ENCODE measurements at places on chromosomes 13 and 19.

- no peak for DNase-seq
These were observed 66.6 kb downstream of the COL4A1 start for GRCh38 chr13:110240352-110240751.

- DNase-seq: no peak
These were observed 1351.3 kb downstream of the EFNB2 start for GRCh38 chr13:105184201-105184600.

- no peak for DNase-seq
These were observed 1.5 kb downstream of the SBNO2 start for GRCh38 chr19:1172353-1173158.

GRCh38 chr19:43462383-43462782, 3.0 kb downstream of the LYPD3 start:
- no peak for DNase-seq

GRCh38 chr19:50925734-50926133, 14.5 kb upstream of the KLK4 start:
- DNase-seq: no peak

DNA sequence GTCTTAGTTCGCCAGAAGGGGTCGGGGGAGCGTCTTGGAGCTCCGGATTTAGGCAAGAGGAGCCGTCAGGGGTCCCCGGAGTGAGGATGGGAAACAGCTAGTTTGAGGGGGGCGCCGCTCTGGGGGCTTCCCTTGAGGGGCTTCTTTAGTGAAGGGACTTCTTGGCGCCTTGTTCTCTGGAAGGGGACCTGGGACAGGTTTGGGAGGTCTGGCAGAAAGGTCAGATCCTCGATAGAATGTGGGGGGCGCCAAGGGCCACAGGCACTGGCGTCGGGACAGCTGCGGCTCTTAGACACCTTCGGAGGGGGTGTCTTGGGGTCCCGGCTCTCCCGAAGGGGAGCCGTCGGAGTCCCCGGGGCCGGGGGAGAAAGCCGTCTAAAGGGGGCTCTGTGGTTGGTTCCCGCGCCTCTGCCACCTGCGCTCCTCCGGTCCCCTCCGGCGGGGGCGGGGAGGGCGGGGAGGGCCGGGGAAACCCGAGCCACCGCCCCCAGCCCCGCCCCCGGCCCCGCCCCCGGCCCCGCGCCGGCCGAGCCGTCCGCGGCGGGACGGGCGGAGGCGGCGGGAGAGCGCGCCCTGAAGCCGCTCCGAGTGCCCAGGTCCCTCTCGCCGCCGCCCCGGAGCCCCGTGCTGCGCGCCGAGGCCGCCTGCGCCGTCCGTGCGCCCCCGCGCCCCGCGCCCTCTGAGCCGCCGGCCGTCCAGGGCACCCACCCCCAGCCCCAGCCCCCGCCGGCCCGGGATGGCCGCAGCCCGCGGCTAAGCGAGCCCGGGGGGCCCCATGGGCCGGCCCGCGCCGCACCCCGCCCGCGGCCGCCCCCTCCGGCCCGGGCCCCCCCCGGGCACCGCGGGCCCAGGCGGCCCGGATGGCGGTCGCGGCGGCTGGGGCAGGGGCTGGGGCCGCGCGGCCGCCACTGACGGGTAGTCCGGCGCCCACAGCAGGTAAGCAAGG, at the start of gene NRTN:
Gene NRTN, plus strand, starts transcription at position 552 of the 946 bp plus-strand sequence. CDS start 19,099 bp downstream, outside the sequence.
- DNase-seq: no peak

DNA sequence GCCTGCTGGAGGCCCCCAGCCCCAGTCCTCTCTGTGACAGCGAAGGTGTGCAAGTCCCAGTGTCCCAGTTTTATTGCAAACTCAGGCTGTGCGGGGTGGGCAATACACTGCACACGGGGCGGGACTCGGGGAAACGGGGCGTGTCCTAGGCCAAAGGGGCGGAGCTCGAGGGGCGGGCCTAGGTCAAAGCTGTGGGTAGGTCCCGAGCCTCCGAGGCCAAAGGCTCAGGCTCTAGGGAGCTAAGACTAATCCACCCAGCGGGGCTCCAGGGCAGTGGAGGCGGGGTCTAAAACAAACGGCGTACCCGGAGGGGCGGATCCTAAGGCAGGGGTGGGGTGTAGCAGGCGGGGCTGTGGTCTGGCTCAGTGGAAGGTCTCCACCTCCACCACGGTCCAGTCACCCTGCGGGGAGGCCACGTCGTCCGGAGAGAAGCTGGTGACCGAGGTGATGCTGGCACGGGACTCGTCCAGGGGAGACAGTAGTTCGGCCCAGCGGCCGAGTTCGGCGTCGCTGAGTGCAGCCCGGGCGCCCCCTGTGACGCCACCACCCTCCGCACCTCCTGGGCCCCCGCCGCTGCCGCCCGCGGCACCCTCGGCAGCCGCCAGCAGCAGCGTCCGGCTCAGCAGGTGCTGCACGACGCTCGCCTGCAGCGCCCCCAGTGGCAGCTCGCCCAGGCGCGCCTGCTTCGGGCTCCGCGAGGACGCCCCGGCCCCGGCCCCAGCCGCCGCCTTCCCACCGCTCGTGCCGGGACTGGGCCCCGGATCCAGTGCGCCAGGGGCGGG, 5.3 kb downstream of the PRR36 start:
- DNase-seq: peak; percentile 53

DNA sequence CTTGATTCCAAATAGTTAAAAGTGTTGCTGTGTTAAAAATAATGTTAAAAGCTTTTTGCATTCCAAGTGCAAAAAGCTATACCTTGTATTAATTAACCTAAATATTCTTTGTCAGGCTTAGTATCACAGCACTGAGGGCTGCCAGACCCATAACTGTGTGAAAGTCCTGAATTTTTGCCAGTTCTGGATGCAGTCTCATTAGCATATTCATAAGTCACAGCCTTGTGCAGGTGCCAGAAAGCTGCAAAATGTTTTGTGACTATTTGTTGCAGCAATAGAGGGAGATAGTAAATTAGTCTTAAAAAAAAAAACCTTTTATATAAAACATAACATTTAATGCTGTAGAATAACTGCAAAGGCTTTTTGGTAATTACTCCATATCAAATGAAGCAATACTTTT, 56.6 kb downstream of the SLITRK1 start:
- DNase-seq: no peak

- DNase-seq: no peak
These were observed 34.6 kb downstream of the COL4A2 start for GRCh38 chr13:110341445-110342244.

DNA sequence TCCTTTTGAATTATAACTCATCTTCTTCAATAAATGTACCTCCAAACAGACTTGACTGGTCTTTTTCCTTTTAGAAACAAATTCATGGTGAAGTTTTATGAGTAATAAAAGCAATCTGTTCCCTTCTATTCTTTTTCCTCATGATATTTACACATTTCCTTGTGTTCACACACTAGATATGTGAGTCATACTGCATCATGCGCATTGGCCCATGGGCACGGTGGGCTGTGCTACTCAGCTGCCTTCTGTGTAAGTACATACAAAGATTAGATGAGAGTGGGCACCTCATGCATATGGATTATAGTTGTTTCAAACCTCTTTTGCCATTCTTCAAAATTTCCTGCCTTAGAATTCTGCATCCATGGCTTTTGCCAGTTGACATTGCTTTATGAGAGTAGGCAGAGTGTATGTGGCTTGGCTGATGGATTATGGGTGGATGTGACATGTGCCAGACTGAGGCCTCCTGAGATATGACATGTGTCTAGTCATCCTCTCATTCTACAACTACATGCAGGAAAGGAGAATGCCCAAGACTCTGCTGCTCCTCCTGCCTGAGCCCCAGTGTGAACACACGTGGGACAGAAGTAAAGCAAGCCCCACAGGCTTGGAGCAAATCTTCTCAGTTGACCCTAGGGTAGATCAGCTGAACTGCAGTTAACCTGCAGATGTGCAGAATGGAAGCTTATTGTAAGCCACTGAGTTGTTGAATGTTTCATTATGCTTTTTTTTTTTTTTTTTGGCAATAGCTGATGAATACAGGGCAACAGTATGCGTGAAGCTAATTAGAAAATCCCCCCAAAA, 109.9 kb downstream of the RBM26 start:
- DNase-seq: no peak

GRCh38 chr19:45693106-45693788, 781 bp downstream of the QPCTL start:
- DNase-seq: peak; percentile 54

GRCh38 chr19:49387936-49388372, at the start of gene KASH5:
Gene KASH5, plus strand, starts transcription at chr19:49388249. Its CDS starts 2,635 bp downstream, at chr19:49390884.
- peak; percentile 81 for DNase-seq

GRCh38 chr13:53642306-53642705, 613.7 kb downstream of the OLFM4 start:
- no peak for DNase-seq

- DNase-seq: no peak
These were observed 63.1 kb downstream of the CRYL1 start for GRCh38 chr13:20462533-20462915.

DNA sequence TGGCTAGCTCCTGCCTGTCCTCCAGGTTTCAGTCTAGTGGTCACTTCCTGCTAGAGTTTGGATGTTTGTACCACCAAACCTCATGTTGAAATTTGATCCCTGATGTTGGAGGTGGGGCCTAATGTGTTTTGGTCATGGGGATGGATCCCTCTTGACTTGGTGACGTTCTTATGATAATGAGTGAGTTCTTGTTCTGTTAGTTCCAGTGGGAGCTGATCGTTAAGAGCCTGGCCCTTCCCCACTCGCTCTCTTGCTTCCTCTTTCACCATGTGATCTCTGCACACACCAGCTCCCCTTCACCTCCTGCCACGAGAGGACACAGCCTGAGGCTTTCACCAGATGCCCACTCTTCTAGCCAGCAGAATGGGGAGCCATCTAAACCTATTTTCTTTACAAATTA, 86.8 kb upstream of the SCEL start:
- no peak for DNase-seq

GRCh38 chr19:13693889-13694288, 70.4 kb upstream of the MRI1 start:
- no peak for DNase-seq

DNA sequence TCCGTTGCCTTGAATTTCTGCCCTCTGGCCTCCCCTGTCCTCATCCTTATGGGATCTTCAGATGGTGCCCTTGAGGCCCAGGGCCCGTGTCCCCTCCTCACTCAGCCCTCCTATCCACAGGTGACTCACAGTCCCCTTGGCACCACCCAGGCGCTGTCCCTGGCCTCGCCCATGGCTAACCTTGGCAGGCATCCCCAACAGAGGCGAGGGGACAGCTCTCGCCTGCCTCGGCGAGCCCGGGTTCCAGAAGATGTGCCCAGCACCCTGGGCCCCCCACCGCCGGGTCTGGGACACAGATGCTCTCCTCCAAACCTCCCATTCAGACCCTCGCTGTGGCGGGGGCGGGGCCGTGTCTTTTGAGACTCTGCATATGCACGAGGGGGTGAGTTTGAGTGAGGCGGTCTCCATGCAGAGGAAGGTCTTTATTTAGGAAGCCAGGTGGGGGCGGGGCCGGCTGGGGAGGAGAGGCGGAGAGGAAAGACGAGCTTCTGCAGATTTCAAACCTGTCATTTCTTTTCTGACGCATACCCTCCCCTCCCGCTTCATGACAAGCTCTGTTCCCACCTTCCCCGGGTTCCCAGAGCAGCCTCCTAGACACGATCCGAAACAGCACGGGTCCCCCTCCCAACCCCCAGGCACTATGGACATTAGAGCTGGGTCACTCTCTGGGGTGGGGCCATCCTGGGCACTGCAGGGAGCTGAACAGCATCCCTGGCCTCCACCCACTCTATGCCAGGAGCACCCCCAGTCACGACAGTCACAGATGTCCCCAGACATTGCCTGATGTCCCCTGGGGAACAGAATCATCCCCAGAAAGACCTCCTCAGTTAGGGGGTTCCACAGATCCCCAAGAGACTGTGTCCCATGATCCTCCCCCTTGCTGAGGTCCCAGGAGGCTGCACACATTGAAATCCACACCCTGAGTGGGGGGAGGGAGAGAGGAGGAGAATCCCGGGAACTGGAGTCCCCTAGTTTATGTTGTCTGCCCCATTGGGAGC, 48.5 kb downstream of the GNG7 start:
- DNase-seq: no peak

DNA sequence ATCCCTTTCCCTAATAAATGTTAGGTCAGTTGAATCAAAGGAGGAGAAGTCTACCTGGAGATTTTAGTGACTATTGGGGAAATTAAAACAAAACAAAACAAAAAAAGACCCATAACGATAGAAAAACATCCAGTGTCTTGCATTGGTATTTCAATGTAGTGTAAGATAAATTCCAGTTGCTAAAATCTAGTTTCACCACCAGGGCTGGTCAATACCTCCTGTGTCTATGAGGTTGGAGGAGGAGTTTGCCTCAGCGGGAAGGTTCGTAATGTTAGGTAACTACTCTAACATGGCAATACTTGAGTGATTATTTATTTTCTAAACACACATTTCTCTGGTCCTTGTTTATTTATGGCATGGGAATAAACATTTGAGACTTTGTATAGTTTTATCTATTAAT, 483.2 kb downstream of the FGF9 start:
- no peak for DNase-seq

DNA sequence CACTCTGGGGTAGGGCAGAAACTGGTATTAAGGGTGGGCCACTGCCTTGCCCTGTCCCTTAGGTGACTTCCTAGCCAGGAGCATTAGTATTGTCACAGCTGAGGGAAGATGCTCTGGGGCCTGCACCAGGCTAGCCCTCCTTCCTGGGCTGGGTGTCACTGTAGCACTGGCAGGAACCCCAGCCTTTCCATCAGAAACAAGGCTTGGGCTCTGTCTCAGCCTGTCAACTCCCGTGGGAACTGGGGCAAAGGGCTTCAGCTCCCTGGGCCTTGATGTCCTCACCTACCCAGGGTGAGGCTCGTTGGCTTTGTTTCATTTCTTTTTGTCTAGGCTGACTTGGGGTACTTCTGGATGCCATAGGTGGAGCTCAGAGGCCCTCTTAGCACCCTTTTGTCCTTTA, 18.0 kb downstream of the PAF1 start:
- no peak for DNase-seq

GRCh38 chr13:95301968-95302393, 730 bp upstream of the ABCC4 start:
- no peak for DNase-seq

- no peak for DNase-seq
These were observed 470.8 kb downstream of the FGF9 start for GRCh38 chr13:22141716-22142115.

- DNase-seq: no peak
These were observed 14.4 kb downstream of the PLEKHF1 start for GRCh38 chr19:29679598-29680210.

DNA sequence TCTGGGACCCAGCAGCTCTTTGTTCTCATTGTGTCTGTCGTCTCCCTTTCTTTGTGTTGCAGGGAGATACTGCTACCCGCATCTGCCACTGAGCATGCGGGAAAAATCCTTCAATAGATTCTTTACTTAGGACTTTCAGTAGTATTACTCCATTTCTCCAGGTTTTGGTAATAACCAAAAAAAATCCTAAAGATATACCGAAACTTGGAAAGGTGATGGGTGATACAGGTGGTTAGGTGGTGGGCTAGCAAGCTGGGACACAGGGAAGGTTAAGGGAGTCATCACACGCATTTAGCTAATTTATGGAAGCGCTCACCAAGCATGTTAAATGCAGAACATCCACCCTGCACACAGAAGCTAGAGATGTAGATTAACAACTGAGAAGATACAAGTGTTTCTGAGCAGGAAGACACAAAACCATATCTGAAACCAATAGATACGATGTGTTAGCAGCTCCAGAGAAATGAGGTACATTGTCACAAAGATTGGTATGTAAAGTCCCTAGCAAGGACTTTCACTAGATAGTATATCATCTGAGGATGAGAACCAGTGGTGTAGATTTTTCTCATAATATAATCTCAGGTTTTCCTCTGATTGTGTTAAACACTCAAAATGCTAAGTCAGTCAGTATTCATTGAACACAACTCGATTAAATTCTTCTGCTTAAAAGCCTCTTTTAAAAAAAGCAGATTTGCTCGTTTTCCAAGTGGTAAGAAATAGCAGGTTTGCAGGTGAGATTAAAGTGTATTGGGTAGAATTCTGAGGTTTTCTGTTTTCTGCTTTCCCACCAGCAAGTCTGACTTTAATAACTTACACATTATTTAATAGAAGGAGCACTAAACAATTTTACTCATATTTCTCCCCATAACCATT, 1.2 kb upstream of the SLAIN1 start:
- DNase-seq: no peak

Measured in activated CD4-positive, CD25-positive, alpha-beta regulatory T cell treated with anti-CD3 and anti-CD28 coated beads, Interleukin-2, amount 50 U/mL, for 16 hours (primary cell).